ENCODE measurements at places on chromosomes 1 and 21.

DNA sequence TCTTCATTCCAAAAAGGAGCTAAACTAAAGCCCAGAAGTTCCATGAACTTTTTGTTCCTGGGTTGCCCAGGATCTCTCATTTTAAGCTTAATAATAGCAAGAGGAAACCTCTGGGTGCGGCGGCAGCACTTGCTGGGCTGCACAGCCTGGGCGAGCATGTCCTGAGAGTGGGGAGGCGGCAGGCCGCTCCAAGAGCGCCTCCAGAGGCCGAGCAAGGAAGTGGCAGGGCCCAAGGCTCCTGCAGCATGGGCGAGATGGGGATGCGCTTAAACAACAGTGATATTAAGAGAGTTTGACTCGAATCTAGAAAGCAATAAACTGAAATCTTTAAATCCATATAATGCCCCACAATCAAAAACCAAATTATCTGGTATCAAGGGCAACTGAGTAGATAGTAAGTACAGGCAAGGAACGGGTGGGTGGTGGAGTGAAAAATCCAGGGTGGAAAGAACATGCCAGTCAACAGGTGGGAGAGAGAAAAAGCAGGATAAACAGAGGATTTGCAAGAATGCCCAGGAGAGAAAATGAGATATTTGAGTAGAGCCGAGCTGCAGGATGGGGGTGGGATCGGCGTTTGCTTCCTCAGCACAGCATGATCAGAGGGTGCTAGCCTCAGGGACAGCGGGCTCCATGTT is 14.1 kb upstream of the TNR start:
- no peak for DNase-seq

- no peak for DNase-seq
These were observed 121.3 kb downstream of the CACNA1E start for GRCh38 chr1:181604482-181605249.

GRCh38 chr1:175303201-175303707 is 110.7 kb upstream of the KIAA0040 start:
- no peak for DNase-seq

DNA sequence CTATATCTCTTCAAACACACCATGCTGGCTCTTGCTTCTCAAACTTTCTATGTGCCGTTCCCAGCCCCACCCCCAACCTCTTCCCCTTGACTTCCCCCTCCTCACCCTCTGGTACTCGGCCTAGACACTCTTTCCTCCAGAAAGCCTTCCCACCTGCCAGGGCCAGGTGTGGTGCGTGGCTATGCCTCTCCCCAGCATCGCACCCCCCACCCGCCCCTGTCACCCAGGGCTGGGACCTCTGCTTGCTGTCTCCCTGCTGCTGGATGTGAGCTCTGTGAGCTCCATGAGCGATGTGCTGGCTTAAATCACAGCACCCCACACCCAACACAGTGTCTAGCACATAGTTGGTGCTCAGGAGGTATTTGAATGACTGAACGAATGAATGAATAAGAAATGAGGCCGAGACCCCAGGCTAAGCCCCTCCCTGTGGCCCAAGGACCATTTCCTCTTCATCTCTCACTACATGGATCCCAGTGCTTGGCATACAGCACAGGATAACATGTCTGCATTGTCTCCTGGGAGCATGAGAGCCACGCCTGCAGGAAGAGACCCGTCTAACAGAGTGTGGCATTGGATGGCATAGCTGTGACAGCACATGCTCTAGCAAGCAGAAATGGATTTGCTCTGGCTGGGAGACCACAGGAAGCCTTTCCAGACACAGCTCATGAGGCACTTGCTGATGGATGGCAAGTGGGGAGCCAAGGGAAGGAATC is 19.7 kb downstream of the TNNT2 start:
- DNase-seq: no peak
